ENCODE measurements at places on chromosomes 1 and 21.

DNA sequence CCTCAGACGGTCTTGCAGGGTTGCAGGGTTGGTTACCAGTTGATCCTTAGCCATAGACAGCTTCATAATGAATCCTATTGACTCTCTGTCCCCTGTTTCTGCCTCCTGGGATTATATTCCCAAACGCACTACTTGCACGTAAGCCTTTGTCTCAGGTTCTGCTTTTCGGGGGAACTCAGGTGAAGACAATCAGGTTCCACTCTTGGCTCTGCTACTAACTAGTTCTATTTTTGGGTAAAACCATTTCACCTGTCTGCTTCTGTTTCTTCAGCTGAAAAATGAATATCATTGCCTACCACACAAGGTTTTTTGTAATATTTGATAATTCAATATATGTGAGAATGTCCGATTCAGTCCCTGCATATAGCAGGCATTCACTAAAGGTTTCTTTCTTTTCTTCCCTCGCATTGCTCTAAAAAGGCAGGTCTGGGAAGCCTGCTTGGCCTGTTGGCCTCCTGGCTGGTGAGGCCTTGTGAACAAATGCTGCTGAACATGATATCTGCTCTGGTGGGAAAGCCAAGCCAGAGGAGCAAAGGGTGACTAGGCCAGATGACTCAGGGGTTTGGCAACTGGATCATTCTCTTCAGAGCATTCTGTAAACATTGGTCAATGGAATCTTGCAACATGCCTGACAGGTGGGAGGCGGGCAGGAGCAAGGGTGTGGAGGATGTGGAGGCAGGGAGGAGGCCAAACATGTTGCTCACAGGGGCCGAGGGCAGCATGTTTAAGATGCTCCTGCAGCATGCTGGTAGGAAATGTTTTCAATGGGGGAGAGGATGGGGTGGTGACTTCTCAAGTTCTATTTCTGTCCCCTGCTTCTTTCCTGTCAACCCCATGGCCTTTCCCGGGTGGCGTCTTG is 23.8 kb downstream of the IER5 start:
- DNase-seq: no peak

DNA sequence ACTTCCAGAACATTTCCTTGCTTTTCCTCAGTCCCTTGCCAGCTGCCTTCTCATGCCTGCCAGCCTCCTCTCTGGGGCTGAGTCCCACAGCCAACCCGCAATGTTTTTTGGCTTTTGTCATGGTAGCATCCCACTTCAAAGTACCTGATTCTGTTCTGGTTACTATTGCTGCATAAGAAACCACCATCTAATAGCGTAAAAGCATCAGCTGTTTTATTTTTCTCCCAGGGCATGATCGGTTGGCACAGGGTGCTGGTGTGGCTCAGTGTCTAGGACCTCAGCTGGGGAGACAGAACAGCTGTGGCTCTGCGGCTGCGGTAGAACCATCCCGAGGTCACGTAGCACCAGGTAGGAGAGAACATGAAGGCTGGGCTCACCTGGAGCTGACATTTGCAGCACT is 8.9 kb upstream of the PRMT2 start:
- DNase-seq: no peak

- DNase-seq: no peak
These were observed 28.7 kb upstream of the COL6A2 start for GRCh38 chr21:46069166-46069565.

- DNase-seq: no peak
These were observed 45.6 kb downstream of the ZNF281 start for GRCh38 chr1:200364091-200364759.

- no peak for DNase-seq
These were observed 44.8 kb downstream of the USP25 start for GRCh38 chr21:15774590-15774989.

DNA sequence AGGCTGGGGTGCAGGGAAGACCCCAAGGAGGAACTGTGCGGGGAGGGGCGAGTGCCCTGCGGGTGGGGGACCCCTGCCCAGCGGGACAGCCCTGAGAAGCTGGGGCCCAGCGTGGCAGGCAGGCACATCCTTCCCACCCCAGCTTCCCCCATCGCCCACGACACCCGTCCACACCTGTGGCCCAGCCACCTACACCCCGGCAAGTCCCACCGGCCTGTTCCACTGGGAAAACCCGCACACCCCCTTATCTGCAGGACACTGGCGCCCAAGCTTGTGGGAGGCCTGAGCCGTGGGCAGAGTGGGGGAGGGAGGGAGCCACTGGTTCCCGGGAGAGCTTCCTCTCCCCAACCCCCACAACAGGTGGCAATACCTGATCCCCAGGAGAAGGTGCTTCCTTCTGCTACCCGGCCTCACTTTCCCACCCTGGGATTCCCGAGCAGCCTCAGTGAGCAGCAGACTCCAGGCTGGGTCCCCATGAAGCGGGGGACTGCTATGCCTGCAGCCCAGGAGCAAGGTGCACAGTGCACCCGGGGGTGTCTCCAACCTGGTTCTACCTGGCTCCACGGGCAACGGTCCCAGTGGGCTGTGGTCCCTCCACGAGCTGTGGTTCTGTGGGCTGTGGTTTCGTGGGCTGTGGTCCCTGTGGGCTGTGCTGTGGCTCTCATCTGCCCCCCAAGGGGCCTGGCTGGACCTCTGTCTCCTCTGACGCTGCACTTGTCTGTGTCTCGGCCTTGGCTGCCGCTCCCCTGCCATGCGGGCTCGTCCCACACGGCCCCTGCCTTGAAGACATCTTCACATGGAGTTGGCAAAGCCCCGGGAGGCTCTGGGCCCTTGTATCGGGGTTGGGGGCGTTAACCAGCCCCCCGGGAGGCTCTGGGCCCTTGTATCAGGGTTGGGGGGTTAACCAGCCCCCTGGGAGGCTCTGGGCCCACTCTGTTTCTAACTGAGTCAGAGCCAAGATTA is 37.8 kb upstream of the POFUT2 start:
- no peak for DNase-seq

GRCh38 chr1:71068325-71069240 is 12.3 kb downstream of the ZRANB2 start:
- DNase-seq: no peak

DNA sequence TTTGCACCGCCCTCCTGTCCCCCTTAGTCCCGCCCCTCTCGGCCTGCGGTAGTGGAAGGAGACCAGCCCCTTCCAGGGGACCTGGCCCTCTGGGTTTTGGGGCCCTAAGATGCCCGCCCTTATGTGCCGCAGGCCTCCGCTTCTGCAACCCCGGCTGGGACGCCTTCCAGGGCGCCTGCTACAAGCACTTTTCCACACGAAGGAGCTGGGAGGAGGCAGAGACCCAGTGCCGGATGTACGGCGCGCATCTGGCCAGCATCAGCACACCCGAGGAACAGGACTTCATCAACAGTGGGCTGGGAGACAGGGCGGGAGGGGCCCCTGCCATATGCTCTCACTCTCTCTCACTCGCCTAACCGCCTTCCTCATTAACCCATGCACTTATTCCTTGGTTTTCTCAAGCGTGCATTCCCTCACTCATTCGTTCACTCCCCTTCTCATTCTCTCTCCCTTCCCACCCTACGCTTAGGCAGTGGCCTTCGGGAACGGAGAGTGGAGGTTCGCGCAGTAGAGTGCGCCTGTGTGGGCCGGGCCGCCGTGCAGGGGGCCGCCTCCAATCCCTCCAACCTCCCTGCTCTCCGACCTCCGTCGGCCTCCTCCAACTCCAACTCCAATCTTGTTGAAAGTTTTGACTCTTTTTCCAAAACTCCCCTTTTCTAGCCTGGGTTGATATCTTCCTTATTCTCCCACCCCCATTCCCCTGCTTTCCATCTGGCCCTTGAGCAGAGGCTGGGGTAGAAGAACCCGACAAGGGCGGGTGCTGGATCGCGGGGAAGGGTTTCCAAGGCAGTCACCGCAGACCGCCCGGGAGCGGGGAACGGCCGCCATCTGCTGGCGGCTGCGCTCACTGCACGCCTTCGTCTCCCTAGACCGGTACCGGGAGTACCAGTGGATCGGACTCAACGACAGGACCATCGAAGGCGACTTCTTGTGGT is 15.2 kb downstream of the BCAN start:
- peak; percentile 76 for DNase-seq

- DNase-seq: peak; percentile 45
These were observed 3.6 kb downstream of the KIAA0040 start for GRCh38 chr1:175188936-175189335.

GRCh38 chr1:71777094-71777493 is 505.2 kb downstream of the NEGR1 start:
- no peak for DNase-seq

GRCh38 chr1:90573736-90574135 is 143.4 kb downstream of the BARHL2 start:
- DNase-seq: no peak

GRCh38 chr21:40587736-40588346 is 259.1 kb downstream of the DSCAM start:
- no peak for DNase-seq

GRCh38 chr1:73097917-73098316 is 815.6 kb upstream of the NEGR1 start:
- DNase-seq: no peak

GRCh38 chr1:21435646-21436487 is 4.1 kb upstream of the NBPF3 start:
- no peak for DNase-seq

- no peak for DNase-seq
These were observed 78.4 kb upstream of the KCNA3 start for GRCh38 chr1:110752941-110753725.

- no peak for DNase-seq
These were observed 17.9 kb downstream of the CSTB start for GRCh38 chr21:43758111-43758641.

GRCh38 chr1:66533804-66534740 is at the start of gene SGIP1:
SGIP1 (plus strand) TSS chr1:66534153; CDS start chr1:66534359, 206 bp downstream.
- no peak for DNase-seq

GRCh38 chr1:10693497-10694273 is 102.8 kb downstream of the CASZ1 start:
- DNase-seq: peak; percentile 15

GRCh38 chr1:71252900-71253299 is 172.1 kb upstream of the ZRANB2 start:
- DNase-seq: no peak

DNA sequence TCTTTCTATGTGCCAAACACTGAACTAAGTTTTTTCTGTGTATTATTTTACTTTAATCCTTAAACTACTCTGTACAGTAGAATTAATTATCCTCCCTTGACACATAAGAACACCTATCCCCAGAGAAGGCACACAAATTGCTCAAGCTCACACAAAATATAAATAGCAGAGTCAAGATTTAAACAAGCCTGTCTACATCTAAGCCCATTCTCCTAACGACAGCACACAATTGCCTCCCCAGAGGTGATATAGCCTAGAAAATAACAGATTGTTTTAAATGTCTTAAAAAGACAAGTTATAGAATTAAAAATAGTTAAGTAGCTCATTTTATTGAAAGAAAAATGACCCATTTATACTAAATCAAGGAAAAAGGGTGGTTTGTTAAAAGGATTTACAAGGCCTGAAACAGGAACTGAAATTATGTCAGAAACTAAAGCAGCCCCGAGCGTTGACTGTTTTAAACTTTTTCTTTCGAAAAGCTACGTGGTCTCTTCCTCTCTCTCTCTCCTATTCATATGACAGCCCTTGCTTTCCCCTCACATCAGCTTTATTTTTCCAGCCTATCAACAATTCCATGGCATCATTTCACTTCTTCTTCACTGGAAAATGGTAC is 30.5 kb downstream of the TNFSF18 start:
- DNase-seq: no peak

DNA sequence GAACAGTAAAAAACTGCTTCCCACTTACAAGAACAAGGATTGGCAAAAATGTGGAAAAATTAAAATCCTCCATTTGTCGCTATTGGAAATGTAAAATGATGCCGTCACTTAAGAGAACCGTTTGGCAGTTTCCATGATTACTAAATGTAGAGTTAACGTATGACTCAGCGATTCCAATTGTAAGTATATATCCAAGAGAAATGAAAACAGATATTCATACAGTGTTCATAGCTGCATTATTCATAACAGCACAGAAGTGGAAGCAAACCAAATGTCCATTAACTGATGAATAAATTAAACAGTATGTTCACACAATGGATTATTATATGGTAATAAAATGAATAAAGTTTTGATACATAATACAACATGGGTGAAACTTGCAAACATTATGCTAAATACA is 971.0 kb downstream of the AMY1C start:
- DNase-seq: no peak

GRCh38 chr1:175373786-175374623 is 181.4 kb upstream of the KIAA0040 start:
- no peak for DNase-seq

Data from stimulated activated CD4-positive, alpha-beta T cell treated with anti-CD3 and anti-CD28 coated beads, Interleukin-1b, Interleukin-23, amount 100 ng/mL, for 4 hours (primary cell).